ENCODE measurements at places on chromosomes 12 and 14. TPM values are rescaled to one million over a fixed set of nuclear protein-coding genes. Genes with fewer than 3 reads are reported as not detected.

The IQSEC3 gene
- 0.10 TPM for total RNA-seq

The TAS2R30 gene
- total RNA-seq, result 0.52 TPM

The GMFB gene
- total RNA-seq, result 113 TPM

The MORN3 gene
- total RNA-seq, result 3.1 TPM

The KDM2B gene
- 15.8 TPM for total RNA-seq

The NDUFA12 gene
- total RNA-seq, result 160 TPM

The CLEC9A gene
- not detected for total RNA-seq

The RPL10L gene
- total RNA-seq, result not detected

The MYBPC1 gene
- total RNA-seq, result not detected

The KRT72 gene
- not detected for total RNA-seq

The P2RX2 gene
- not detected for total RNA-seq

The ZNF839 gene
- total RNA-seq, result 12.5 TPM

The KLHDC1 gene
- total RNA-seq, result 4.3 TPM

The EFCAB11 gene
- total RNA-seq, result 13.9 TPM
